ENCODE measurements at places on chromosomes 13 and 19.

GRCh38 chr19:7497292-7497691 lies 8.5 kb upstream of the PEX11G start:
- DNase-seq = no peak

- peak; percentile 75 for DNase-seq
Measured at GRCh38 chr19:57406516-57407123, 4.3 kb upstream of the ZNF17 start.

- no peak for DNase-seq
Measured at GRCh38 chr19:50269653-50270052, 59.5 kb downstream of the KCNC3 start.

GRCh38 chr13:98976941-98977340 lies 923 bp downstream of the DOCK9 start:
- DNase-seq = no peak

- DNase-seq = no peak
Measured at GRCh38 chr19:28505134-28505533, 707.8 kb downstream of the UQCRFS1 start.

DNA sequence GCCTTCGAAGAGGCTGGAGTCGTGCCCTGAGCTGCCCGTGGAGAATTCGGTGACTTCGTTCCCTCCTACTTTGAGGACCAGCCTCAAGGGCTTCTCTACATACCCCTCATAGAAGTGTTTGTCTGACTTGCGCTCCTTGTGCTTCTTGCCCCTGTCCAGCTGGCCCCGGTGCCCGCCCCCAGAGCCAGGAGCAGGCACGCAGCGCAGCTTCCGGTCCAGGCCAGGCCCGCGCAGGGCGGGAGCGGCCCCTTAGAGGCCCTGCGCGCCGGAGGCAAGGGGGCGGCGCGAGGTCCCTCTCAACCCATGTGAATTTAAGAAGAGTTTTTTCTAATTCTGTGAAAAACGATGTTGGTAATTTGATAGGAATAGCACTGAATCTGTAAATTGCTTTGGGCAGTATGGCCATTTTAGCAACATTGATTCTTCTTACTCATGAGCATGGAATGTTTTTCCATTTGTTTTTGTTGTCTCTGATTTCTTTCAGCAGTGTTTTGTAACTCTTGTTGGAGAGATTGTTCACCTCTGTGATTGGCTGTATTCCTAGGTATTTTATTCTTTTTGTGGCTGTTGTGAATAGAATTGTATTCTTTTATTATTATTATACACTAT lies 46.9 kb upstream of the SOX21 start:
- DNase-seq = no peak

- no peak for DNase-seq
Measured at GRCh38 chr13:22061806-22062391, 391.0 kb downstream of the FGF9 start.

- DNase-seq = no peak
Measured at GRCh38 chr13:54573186-54573585, 1544.6 kb downstream of the OLFM4 start.

- DNase-seq = no peak
Measured at GRCh38 chr19:40054632-40055031, 1.4 kb downstream of the ZNF780B start.

GRCh38 chr13:46521921-46522747 lies 30.8 kb upstream of the LRCH1 start:
- DNase-seq = no peak

DNA sequence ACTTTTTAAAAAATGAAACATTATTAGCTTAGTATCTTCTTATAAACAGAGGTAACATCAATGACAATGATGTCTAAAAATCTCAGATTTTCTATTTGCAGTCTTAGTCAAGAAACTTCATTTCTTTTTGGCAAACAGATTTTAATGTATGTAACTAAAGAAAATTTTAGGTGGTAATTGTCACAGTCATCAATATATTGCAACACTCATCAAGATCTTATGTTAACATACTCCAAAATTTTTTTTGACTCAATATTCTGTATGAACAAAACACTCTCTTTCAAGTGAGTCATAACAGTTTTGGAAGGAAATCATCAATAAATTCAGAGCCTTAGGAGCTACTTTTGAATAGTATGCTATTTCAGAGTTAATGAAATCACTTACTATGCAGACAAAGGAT lies 1507.6 kb downstream of the SLITRK1 start:
- DNase-seq = no peak

GRCh38 chr19:38173291-38174041 lies 50.6 kb downstream of the DPF1 start:
- DNase-seq = no peak

DNA sequence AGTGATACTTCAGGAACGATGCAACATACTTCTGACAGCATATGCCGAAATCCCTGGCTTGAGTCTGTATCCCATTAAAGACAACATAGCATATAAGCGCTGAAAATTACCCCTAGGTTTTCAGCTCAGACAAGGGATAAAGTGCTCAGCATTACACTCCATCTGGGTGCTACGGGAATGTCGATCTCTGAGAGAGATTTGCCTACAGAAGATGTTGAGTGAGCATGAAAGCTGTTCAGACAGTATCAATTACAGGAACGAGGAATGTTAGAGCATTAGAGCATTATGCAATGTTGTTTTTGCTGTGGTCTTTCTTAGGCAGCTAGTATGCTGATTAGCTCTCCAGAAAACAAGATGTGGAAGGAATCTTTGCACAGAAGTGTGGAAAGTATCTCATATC lies 484.5 kb downstream of the LIG4 start:
- no peak for DNase-seq

GRCh38 chr13:73138638-73139491 lies 80.1 kb downstream of the KLF5 start:
- DNase-seq = no peak

DNA sequence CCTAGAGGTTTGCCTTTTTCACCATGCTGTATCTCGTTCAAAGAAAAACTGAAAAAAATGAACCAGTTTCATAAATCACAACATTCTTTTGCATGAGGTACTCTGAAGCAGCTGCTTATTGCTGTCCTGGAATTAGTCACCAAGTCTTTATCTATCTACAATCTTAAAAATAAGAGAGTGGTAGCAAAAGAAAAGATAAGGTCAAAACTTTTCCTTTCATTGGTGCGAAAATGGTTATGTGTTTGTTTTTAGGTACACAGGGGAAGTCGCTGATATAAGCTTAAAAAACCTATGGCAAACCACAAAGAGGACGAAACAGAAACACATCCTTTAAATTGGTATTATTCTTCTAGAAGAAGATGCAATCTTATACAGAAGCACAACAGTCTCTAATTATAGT lies 20.7 kb downstream of the OBI1 start:
- no peak for DNase-seq

GRCh38 chr19:39942366-39942730 lies 7.9 kb upstream of the FCGBP start:
- DNase-seq = no peak

GRCh38 chr19:58562122-58563033 lies 4.0 kb upstream of the UBE2M start:
- DNase-seq = no peak

GRCh38 chr19:24159707-24160106 lies 72.7 kb downstream of the ZNF254 start:
- no peak for DNase-seq

GRCh38 chr13:36142735-36143134 lies 11.6 kb upstream of the DCLK1 start:
- DNase-seq = no peak

- no peak for DNase-seq
Measured at GRCh38 chr13:27415116-27415515, 9.3 kb upstream of the GTF3A start.

DNA sequence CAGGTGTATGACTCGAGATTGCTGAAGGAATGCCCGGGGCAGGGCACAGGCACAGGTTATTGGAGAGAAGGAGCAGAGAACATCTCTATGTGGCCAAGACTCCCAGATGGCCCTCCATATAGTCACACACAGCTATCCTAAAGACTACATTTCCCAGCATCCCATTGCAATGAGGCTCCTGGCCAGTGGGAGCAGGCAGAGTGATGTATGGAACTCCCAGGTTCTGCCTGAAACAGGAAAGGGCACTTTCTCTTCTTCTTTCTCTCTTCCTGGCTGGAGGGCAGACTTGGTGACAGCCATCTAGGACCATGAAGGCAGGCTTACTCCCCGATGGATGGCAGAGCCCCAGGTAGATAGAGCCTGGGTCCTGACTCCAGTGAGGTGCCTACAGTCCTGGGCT lies 13.5 kb downstream of the PPP1R13L start:
- no peak for DNase-seq

DNA sequence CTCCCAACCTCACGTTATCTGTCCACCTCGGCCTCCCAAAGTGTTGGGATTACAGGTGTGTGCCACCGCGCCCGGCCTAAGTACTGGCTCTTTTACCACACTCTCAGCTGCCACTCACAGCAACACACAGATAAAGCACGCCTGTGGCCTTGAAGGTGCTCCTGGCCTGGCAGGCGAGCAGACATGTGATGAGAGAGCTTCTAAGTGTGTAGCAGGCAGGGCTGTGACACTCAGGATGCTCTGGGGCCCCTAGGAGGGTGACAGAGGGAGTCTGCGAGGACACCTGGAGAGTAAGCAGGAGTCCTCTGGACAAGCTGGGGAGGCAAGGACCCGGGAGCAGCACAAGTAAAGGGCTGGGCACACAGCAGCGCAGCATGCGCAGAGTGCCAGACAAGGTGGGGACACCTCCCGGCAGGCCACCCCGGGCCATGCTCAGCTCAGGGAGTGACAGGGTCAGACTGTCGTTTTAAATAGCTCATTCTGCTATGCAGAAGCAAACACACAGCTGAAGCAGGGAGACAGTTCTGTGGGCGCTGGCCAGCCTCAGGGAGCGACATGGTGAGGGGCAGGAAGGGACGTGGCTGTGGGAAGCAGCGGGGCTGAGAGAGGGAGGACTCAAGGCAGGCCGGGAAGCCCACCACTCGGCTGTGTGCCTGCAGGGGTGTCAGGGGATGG lies 26.5 kb downstream of the MED26 start:
- no peak for DNase-seq

GRCh38 chr13:80560609-80561008 lies 219.7 kb upstream of the SPRY2 start:
- no peak for DNase-seq

DNA sequence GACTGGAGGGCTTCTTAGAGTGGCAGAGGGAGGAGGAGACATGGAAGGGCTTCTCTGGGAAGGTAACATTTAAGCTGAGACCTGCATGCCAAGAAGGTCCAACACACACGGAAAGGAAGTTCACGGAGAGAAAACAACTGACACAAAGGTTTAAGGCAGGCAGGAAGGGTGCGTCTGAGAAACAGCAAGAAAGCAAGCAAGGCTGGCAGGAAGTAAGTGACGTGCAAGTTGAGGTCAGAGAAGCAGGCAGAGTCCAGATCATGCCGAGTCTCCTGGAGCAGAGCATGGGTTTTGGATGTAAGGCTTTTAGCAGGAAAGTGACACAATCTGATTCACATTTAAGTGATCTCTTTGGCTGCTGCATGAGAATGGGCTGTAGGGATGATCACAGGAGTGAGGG lies 60.5 kb downstream of the ATP7B start:
- no peak for DNase-seq

GRCh38 chr19:39410831-39411080 lies 1.7 kb upstream of the PLEKHG2 start:
- DNase-seq = no peak

GRCh38 chr13:24267801-24268200 lies 41.6 kb upstream of the C1QTNF9 start:
- DNase-seq = no peak

- DNase-seq = no peak
Measured at GRCh38 chr19:50668879-50669278, 19.6 kb downstream of the C19orf81 start.

GRCh38 chr19:49907745-49908446 lies 11.2 kb upstream of the IL4I1 start:
- DNase-seq = no peak

DNA sequence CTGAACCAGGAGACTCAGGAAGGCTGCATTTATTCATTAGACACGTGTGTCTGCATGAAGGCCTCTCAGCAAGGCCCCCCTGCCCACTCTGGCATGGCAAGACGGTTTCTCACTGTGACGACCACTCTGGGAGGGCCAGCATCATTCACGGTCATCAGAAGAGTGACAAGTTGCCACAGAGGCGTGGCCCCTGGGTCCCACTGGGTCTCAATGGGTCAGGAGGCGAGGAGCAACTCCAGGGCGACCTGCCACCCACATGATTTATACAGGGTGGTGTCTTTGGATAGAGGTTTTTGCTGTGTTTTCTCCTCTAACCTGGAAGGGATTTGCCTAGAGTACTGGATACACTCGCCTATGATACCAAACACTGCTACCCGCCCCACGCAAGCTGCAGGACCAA lies 60.7 kb downstream of the KLF2 start:
- DNase-seq = no peak

DNA sequence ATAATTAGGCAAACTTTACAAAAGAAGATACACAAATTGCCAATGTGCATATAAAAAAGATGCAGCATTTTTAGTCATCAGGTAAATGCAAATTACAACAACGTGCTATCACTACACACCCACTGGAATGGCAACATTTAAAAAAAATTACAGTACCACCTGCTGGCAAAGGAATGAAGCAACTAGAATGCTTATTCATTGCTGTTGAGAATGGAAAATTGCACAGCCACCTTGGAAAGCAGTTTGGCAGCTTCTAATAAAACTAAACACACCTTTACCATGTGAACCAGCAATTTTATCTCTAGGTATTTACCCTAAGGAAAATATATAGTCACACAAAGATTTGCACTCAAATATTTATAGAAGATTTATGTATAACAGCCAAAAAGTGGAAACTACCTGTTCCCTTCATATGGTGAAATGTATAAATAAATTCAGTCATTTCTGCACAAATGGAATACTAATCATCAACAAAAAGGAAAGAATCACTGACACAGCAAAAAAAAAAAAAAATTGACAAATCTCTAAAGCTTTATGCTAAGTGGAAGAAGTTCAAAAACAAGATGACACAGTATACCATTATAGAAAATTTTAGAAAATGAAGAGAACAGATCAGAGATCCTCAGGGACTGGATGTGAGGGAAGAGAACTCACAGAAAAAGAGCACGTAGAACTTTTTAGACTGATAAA lies 30.3 kb downstream of the OXGR1 start:
- DNase-seq = no peak

- no peak for DNase-seq
Measured at GRCh38 chr13:113209336-113209758, at the start of gene CUL4A. Gene CUL4A, plus strand, starts transcription at chr13:113209613. Its CDS starts 15 bp downstream, at chr13:113209628.

DNA sequence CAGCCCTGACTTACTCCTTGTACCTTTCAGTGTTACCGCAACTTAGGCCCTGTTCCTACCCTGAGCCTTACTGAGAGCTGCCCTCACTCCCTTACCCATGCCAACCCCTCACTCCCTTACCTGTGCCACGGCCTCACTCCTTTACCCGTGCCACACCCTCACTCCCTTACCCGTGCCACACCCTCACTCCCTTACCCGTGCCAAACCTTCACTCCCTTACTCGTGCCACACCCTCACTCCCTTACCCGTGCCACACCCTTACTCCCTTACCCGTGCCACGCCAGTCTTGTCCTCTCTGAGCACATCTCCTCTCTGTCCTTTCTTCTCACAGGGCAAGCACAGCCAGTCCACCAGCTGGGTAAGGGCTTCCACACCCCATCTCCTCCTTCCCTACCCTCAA lies 20.3 kb downstream of the AXL start:
- DNase-seq = no peak

Data from D721Med (cell line).